ENCODE measurements at places on chromosomes 1 and 21.
A peak's percentile ranks its signal among the peaks of the same experiment; 100 is the strongest.

- DNase-seq, result no peak
Observed at GRCh38 chr1:22471078-22471477, 19.4 kb downstream of the ZBTB40 start.

DNA sequence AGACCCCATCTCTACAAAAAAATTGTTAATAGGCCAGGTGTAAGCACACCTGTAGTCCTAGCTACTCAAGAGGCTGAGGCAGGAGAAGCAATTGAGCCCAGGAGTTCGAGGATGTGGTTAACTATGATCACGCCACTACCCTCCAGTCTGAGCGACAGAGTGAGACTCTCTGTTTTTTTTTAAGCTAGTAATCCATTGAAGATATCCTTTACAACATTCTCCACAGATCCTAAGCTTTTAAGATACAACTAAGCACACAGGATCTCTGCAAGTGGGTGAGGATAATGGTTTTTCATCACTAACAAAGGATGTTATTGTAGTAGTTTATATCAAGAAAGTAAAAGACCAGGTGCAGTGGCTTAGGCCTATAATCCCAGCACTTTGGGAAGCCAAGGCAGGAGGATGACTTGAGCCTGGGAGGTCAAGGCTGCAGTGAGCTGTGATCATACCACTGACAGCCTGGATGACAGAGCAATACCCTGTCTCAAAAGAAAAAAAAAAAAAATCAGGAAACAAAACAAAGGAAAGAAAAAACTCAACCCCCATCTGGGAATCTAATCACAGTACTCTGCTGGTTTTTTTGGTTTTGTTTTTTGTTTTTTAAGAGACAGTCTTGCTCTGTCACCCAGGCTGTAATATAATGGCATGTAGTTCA is 166.1 kb downstream of the RERE start:
- no peak for DNase-seq

- no peak for DNase-seq
Observed at GRCh38 chr21:35168735-35169134, 119.6 kb upstream of the RUNX1 start.

DNA sequence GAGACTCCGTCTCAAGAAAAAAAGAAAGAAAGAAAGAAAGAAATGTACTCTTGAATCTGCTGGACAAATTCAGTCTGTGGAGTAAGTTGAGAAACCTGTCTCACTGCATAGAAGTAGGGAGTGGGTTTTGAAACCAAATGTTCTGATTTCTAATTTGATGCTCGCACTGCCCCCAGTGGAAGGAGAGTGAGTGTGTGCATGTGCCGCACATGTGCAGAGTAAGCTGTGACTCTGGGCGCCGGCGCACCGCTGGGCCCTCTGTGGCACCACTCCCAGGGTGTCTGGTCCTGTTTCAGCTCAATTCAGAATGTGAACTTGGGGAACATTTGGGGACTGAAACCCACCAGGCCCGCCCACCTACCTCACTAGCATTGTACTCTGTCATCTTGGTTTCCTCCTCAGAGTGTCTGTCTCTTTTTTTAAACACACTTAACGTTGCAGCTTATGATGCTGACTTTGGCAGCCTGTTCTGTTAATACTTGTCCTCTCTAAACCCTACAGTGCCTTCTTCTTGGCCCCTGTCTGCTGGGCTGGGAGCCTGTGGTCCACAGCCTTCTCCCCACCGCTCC is 104.6 kb downstream of the CACNA1E start:
- DNase-seq, result no peak

DNA sequence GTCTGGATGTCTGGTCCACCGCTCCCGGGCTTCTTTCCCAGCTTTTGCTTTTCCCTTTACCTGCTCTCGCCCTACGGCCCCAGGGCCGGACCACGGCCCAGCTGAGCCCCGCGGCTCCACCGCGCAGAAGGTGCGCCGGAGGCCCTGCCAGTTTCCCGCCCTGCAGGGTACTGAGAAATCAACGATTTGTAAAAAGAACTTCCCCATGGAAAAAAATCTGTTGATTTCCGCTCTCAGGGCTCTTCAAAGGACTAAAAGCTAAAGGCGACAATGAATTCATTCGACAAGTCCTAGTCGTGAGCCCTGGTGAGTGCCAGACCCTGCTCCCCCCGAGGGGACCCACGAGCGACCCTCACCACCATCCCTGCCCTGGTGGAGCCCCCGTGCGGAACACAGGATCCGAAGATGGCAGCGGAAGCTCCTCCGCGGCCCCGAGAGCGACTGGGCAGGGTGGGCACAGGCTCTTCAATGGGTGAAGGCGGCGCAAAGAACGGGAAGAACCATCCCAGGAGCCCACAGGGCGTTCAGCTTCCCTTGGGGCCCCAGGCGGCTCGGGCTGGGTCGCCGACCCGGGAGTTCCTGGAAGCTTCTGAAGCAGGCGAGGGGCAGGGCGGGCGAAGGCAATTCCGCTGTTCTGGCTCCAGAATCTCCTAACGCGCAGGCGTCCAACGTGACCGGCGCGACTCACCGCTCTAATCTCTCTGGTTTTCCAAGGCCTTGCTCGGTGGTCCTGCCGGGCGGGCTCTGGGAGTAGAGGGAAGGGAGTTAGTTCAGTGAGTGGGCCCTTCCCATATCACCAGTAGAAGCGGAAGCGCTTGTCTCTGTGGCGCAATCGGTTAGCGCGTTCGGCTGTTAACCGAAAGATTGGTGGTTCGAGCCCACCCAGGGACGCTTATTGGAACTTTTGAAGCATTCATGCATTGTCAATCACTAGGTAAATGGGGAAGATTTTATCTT is 6.6 kb upstream of the RNU1-2 start:
- peak; percentile 81 for DNase-seq

- DNase-seq, result no peak
Observed at GRCh38 chr1:180057883-180058396, 96.7 kb upstream of the QSOX1 start.

- no peak for DNase-seq
Observed at GRCh38 chr1:232786845-232787455, 18.3 kb upstream of the MAP10 start.

DNA sequence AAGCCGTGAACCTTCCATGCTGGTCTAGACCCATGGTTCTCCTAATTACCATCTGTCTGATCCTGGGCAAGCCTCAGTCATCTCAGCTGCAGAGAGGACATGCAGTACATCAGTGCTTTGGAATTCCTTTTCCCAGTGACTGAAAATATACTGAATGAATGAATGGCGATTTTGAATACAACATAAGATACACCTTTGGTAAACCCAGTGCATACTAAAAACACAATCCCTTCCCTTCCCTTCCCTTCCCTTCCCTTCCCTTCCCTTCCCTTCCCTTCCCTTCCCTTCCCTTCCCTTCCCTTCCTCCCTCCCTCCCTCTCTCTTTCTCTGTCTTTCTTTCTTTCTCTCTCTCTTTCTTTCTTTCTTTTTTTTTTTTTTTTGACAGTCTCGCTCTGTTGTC is 21.3 kb upstream of the PLXNA2 start:
- DNase-seq, result no peak

- DNase-seq, result no peak
Observed at GRCh38 chr1:78355656-78356055, 135.1 kb upstream of the PTGFR start.

GRCh38 chr1:14613926-14614325 is 15.4 kb downstream of the KAZN start:
- no peak for DNase-seq

- DNase-seq, result no peak
Observed at GRCh38 chr1:84031802-84032327, 32.9 kb upstream of the TTLL7 start.

DNA sequence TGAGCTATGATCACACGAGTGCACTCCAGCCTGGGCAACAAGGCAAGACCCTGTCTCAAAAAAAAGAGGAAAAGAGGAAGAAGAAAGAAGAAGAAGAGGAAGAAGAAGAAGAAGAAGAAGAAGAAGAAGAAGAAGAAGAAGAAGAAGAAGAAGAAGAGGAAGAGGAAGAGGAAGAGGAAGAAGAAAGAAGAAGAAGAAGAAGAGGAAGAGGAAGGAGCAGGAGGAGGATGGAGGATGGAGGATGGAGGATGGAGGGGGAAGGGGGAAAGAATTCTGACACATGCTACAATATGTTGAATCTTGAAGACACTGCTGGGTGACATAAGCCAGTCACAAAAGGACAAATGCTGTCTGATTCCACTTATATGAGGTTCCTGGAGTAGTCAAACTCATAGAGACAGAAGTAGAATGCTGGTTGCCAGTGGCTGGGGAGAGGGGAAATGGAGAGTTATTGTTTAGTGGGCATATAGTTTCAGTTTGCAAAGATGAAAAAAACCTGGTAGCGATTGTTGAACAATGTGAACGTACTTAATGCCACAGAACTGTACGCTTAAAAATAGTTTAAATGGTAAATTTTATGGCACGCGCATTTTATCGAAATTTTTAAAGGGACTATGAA is 47.3 kb upstream of the COA6 start:
- no peak for DNase-seq

- no peak for DNase-seq
Observed at GRCh38 chr21:25913479-25913878, 178.7 kb downstream of the GABPA start.

- DNase-seq, result no peak
Observed at GRCh38 chr1:113617438-113618141, 141.7 kb downstream of the PHTF1 start.

- DNase-seq, result no peak
Observed at GRCh38 chr1:226370144-226370923, 37.6 kb downstream of the PARP1 start.

DNA sequence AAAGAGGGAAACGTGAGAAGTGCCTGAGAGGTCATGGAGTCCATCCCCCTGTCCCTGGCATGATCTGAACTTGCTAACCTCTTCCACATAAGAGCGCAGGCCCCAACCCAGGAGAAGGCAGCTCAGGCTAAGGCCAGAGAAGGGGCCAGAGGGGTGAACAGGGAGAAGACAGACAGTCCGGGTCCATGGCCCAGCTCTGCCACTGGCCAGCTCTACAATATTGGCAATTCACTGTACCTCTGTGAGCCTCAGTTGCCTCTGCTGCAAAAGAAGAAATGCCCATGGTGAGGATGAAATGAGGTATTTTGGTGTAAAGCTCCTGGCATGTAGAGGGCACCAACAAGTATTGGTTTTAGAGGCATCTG is 72.3 kb downstream of the CAMK2N1 start:
- no peak for DNase-seq

DNA sequence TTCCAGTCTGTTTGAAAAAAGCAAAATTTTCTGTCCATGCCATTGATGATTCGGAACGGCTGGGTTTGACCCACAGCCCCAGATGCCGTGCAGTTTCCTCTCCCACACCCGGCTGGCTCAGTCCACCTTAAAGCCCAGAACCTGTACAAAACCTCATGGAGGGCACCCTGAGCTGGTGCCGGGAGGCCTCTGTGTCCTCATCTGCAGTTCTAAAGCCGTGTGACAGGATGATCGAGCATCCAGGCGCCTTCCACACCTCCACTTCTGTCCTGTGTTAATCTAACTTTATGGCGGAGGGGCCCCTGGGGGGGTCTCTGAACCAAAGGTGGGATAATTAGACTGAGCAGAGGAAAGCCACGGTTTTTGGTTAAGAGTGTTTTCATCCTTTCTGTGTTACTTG is 49.6 kb downstream of the SLC37A1 start:
- peak; percentile 22 for DNase-seq

DNA sequence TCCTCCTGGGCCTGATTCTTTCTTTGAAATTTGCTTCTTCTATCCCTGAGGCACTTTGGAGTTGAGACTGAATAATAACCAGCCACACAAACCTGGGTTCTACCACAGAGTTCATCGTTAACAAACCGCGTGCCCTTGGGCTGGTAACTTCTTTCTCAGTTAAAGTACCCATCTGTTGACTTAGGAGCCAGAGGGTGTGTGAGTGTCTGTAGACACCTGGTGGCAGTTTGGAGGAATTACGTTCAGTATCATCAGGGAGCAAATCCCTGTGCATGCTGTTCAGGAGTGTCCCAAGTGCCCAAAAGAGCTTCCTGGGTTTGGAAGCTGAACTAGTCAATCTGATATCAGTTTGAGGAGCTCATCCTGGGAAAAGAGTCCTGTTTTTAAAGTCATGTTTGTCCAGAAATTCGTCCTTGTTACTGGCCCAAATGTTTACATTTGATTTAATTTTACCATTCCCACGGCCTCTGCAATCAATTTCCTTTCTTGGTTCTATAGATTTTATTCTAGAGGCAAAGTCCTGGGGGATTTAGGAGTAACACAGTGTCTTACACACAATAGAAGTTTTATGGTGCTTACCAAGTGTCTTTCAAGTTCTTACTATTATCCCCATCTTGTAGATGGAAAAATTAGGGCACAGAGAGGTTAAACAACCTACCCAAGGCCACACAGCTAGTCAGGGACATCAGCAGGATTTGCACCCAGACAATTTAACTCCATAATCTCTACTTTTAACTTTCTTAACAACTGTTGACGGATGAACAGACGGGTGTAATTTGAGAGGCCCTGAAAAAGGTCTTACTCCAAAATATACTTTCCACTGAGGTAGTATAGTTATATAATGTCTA is 26.7 kb upstream of the RPTN start:
- DNase-seq, result no peak

GRCh38 chr1:59322814-59323213 is 25.9 kb downstream of the FGGY start:
- no peak for DNase-seq

- no peak for DNase-seq
Observed at GRCh38 chr1:232990176-232991128, 40.0 kb downstream of the NTPCR start.

DNA sequence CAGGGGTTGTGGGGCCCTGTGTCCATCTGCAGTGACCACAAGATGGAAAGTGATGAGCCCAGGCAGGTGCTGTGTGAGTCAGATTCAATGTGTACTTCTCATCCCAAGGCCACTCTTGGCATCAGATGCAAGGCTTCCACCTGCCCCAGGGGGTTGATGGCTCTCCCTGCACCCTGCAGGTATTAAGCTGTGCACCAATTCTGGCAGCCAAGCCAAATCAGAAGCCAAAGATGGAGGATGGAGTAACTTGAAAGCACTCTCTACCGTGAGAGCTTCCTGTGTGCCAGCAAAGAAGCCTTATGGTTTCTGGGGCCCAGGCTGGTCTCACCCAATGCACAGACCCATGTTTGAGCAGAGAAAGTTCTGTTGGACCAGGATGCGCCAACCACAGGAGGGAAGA is 44.3 kb upstream of the TENT5C start:
- no peak for DNase-seq

- DNase-seq, result no peak
Observed at GRCh38 chr1:237712586-237713157, 178.1 kb downstream of the ZP4 start.

DNA sequence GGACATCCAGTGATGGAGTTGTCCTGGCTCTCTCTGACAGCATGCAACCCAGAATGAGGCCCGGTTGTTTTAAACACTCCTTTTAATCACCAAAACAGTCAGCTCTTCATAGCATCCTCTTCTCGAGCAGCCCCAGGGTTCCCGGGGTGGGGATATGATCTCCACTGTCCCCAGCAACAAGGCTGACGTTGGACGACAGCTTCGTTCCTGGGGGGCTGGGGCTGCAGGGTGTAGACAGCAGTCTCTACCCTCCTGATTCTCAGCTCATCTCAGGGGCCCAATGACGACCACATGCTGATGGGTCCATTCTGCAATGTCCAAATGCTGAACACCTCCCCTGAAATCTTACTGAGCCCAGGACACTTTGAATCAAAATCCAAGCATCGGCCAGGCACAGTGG is 27.0 kb downstream of the TRIM11 start:
- DNase-seq, result no peak

- no peak for DNase-seq
Observed at GRCh38 chr1:208206092-208206698, 38.0 kb downstream of the PLXNA2 start.
